ENCODE measurements at places on chromosomes 11 and 22. TPM values are rescaled to one million over a fixed set of nuclear protein-coding genes. Genes with fewer than 3 reads are reported as not detected.

Gene PRRG4
- total RNA-seq, result 2.3 TPM

Gene OR52E6
- total RNA-seq, result not detected

Gene SGSM1
- total RNA-seq, result 6.8 TPM

Gene WNT7B
- not detected for total RNA-seq

Gene UPK3A
- not detected for total RNA-seq

Gene GLYAT
- total RNA-seq, result not detected

Gene CBLIF
- not detected for total RNA-seq

Gene RANBP1
- 130 TPM for total RNA-seq

Gene UBQLN3
- 0.63 TPM for total RNA-seq

Gene SYTL2
- 27.8 TPM for total RNA-seq

Gene OR5J2
- not detected for total RNA-seq

Gene MS4A12
- total RNA-seq, result not detected

Gene RAB36
- total RNA-seq, result 4.5 TPM

- DNase-seq, result no peak
Measured at GRCh38 chr11:69409812-69410645, 71.4 kb upstream of the LINC01488 start.

- no peak for DNase-seq
Measured at GRCh38 chr11:33706546-33706945, 5.9 kb upstream of the C11orf91 start.

GRCh38 chr11:12784987-12785386 lies 110.8 kb downstream of the TEAD1 start:
- no peak for DNase-seq

- DNase-seq, result no peak
Measured at GRCh38 chr22:48370508-48371325, 1457.0 kb downstream of the BRD1 start.

- DNase-seq, result no peak
Measured at GRCh38 chr11:117180661-117181585, 2.4 kb downstream of the SIDT2 start.

DNA sequence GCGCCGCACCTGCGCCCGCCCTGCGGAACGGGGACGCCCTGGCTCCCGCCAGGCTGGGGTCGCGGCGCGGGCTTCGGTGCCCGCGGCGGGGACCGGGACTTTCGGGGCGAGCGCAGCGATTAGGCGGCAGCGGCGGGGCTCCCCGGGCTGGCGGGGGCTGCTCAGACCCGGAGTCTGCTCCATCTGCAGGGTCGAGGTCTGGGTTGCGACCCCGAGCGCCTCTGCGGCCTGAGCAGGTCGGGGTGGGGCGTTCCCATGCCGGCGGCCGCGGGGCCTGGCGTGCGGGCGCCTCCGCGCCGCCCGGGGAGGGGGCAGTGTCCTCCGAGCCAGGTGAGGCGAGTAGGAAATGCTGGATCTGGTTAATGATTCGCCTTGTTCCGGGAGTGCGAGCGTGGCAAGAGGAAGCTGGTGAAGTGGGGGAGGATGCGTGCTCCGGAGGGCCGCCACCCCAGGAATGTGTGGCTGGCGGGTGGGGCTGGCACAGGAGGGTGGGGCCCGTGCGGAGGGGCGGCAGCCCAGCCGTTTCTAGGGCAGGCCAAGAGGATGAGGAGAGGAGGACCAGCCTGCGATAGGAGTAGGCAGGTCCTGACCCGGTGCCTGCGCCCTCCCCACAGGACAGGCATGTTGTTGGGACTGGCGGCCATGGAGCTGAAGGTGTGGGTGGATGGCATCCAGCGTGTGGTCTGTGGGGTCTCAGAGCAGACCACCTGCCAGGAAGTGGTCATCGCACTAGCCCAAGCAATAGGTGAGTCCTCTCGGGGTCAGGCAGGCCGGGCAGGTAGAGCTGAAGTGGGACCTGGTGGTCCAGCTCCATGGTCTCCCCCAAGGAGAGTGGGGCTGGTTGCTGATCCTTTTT lies 606 bp downstream of the RASSF7 start:
- no peak for DNase-seq

- no peak for DNase-seq
Measured at GRCh38 chr11:104531075-104531474, 367.1 kb upstream of the PDGFD start.

DNA sequence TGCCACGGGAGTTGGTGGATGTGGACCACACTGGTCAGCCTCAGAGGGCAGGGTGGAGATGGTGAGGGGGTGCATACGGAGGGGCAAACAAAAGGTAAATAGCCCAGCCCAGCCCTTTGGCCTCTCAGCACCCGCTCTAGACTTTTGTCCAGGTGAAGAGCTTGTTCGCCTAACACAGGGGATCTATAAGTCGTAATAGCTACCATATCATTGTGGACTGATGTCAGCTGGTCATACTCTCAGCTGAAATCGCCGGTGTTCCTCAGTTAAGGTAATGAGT lies 27.0 kb upstream of the TREH start:
- DNase-seq, result no peak

- no peak for DNase-seq
Measured at GRCh38 chr22:32016081-32016480, 27.0 kb upstream of the SLC5A1 start.

GRCh38 chr11:74680703-74681531 lies 50.3 kb downstream of the CHRDL2 start:
- DNase-seq, result no peak

DNA sequence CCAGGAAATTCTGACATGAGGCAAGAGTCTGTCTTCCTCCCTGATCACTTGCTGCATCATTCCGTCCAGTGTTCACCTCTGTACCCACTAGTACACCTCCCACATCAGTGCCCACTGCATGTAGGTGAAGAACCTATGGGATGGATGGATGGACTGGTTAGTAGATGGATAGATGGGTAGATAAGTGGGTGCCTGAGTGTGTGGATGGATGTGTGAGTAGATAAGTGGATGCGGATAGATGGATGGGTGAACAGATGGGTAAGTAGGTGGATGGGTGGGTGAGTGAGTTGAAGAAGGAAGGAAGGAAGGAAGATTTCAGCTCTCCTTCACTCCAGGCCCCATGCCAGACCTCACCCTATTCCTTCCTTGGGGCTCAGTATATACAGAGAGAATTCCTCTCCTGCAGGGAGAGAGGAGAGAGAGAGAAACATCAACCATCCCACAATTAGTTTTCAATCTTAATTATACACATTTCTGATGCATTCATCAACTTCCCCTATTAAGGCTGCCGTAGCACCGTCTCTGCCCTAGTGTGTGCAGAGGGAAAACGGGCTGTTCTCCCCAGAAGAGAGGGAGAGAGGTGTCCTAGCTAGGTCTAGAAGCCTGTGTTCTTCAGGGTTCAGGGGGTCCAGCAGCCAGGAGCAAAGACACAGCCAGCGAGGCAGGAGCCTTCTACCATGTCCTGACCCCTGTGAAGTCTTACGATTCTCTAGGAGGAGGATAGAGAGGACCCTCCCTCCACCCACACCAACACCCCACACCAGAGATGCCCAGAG lies 125.3 kb downstream of the BUD13 start:
- DNase-seq, result no peak

DNA sequence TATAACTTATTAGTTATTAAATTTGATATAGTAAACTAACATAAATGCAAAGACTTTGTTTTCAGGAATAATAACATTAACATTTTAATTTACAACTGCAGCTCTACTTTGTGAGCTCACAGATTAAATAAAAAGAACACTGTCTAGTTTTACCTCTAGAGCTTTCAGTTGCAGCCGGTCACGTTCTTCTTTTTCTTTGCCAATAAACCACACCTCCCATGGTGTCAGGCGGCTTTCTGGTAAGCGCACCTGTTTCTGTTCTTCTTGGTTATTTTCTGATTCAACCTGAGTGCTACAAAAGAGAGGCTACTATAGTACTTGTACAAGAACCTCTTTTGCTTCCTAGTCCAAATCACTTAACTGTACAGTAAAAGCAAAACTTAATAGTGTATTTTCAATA lies 5.8 kb downstream of the CCDC34 start:
- DNase-seq, result no peak

DNA sequence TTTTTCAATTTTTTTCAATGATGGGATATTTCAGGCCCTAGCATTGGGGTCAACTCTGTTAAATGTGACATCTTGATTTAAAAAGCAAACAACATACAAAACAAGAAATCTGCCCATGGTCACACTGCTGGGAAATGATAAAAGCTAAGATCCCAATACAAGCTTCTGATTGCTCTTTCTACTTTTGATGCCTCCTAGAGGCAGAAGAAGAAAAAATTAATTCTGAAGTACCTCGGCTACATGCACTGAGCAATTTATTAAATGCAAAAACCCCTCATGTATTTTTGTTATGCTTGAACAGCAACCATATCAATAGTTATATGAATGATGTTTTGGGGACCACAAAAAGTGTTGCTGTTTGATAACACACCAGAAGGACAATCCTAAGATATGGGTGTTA lies 342.1 kb upstream of the NARS2 start:
- no peak for DNase-seq

DNA sequence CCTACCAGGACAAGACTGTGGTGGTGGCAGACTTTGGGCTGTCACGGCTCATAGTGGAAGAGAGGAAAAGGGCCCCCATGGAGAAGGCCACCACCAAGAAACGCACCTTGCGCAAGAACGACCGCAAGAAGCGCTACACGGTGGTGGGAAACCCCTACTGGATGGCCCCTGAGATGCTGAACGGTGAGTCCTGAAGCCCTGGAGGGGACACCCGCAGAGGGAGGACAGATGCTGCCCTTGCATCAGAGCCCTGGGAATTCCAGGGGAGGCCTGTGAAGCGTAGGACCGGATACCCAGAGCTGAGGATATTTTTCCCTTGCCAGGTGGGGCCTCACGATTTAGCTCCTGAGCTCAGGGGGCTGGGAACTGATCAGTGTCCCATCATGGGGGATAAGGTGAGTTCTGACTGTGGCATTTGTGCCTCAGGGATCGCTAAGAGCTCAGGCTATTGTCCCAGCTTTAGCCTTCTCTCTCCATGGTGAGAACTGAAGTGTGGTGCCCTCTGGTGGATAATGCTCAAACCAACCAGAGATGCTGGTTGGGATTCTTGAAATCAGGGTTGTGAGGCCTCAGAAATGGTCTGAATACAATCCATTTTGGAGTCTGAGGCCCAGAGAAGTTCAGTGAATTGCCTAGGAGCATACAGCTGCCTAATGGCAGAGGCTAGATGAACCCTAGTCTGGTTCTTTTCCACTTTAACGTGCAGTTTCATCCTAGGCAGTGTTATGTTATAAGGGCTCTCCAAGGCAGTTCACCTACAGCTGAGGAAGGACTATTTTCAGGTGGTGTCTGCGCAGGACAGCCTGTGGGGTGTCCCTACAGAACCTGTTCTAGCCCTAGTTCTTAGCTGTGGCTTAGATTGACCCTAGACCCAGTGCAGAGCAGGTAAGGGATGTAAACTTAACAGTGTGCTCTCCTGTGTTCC lies 19.5 kb downstream of the PIK3IP1 start:
- DNase-seq, result no peak

GRCh38 chr11:18527512-18527911 lies 770 bp upstream of the TSG101 start:
- no peak for DNase-seq

DNA sequence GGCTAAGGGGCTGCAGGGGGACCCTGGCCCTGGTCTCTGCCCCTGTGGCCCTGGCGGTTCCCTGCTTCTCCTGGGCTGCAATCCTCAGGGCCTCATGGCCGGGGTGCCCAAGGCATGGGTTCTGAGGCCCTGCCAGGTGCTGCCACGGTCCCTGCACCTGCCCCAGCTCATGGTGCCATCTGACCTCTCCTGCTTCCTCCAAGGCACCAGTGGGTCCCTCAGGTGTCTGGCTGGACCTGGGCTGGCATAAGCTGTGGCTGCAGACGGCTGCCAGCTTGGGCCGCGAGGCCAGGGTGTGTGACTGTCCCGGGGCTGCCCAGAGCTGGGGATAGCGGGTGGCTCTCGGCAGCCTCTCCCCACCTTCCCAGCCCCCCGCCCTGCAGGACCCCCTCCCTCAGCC lies 2.0 kb downstream of the INS start:
- no peak for DNase-seq

GRCh38 chr11:44872556-44872955 lies 78.1 kb downstream of the TP53I11 start:
- no peak for DNase-seq

DNA sequence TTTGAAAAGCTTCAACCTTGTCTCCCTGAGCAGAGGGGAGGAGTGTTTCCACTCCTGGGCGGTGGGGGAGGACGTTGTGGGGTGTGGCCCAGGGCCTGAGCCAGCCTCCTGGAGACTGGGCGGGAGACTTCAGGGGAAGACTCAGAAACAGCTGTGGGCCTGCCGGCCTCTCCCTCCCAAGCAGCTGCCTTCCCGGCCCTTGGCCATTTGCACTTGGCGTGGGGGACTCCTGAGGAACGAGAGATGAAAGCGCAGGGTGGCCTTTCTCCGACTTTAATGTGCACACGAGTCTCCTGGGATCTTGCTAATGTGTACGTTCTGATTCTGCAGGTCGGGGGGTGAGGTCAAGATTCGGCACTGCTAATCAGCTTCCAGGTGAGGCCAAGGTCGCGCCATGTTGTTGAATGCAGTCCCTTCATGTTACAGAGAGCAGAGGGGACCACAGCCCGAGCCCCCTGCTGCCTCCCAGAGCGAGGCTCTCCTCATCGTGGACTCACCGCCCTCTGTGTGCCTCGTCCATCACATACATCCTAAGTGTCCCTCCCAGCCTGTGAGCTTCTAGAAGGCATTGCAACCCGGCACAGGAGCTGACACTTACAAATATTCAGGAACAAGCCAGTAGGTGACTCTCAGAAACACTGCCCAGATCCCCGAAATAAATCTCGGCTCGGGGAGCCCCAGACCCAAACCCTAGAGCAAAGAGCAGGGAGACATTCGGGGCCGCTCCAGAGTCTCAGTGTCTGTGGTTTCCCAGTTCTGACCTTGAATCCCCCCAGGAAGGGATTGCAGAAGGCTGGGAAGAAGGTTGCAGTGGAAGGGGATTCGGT lies 7.7 kb downstream of the LIF start:
- no peak for DNase-seq

DNA sequence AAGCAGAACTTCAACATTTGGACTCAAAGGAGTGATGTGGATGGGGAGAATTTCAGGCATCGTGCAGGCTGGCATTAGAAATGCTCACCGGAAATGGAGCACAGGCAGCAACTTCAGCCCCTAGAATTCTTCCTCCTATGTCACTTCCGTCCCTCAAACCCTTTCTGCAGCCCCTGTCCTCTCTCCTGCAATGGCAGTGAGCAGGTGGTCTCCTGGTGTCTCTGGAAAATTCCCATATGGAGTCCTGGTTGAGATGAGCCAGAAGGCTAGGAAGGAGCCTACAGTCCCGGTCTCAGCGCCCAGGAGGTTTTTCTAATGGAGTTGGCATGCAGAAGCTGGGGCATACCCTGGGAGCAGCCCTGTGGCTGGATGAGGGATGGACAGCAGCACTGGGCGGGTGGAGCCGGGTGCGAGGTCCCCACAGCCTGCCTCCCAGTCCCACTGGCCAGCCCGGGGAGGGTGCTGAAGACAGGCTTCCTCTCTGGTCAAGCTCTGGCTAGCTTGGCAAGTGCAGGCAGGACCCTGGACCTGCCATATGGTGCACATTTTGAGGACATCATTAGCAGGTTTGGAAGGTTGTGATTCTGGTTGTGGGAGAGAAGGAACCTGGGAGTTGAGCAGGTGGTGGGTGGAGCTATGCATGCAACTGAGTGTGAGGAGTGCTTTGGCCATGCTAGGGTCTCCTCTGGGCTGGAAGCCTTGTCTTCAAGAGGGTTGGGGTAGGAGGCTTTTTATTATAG lies 59.8 kb upstream of the B3GAT1 start:
- no peak for DNase-seq

DNA sequence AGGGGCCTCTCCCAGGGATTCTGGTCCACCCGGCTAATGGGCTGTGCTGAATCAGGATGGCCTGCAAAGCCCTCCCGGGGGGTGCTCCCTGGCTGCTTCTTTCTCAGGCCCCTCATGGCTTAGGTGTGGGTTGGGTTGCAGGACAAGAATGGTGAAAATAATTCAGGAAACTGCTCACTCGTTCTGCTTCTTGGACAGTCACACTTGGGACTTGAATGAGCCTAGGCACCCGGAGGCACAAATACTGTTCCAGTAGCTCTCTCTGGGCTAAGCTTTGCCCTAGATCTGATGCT lies 83.2 kb downstream of the TRIM29 start:
- no peak for DNase-seq

Data from thoracic aorta (tissue), 2 donors.